ENCODE measurements at places on chromosomes 7 and 10.

GRCh38 chr10:88989824-88990383 is 694 bp upstream of the FAS start:
- DNase-seq: no peak

- no peak for DNase-seq
Measured at GRCh38 chr7:6386779-6387178, 61.0 kb downstream of the DAGLB start.

DNA sequence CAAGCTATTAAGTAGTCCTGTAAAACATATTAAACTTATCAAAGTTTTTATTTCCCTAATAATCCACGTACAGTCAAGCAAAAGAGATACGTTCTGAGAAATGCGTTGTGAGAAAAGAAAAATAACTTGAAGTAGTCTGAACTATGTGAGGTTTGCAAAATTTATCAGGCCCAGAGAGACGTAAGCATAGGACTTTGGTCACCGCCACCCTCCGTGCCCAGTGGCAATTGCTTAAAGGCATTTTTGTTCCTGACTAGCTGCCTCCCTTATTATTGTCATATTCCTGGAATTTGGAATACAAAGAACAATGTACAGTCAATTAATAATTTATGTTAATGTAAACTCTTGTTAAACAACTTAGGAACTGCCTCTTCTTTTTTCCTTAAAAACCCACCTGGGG is 22.8 kb downstream of the HIBADH start:
- DNase-seq: no peak

DNA sequence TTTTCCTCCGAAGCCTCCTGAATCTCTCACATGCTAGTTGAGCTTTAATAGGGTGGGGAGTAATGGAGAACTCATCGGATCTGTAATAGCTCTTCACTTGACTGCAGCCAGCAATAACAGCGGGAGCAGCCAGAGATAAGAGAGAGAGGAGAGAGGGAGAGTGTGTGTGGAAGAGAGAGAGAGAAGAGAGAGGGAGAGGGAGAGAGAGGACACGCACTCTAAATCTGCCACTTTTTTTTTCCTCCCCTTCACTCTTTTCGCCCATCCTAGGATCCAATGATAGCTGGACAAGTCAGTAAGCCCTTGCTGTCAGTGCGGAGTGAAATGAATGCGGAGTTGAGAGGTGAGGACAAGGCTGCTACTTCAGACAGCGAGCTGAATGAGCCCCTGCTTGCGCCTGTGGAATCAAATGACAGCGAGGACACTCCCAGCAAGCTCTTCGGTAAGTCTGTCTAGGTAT is 107.9 kb downstream of the POU6F2 start:
- DNase-seq: no peak

DNA sequence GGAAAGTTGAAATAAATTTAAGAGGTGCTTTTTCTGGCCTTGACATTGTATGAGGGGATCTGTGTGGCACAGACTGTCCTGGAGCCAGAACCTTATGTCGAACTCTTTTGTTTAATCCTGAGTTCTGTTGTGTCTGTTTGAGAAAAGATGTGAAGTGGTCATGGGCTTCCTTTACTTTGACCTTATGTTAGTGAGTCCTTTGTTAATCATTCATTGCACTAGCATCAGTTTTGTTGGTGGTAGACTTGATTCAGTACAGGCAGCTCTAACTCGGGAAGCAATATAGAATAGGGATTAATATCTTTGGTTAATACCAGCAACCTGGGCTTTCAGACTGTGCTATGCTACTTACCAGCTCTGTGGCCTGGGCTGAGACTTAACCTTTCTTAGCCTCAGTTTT is 123.9 kb upstream of the FZD1 start:
- DNase-seq: no peak

DNA sequence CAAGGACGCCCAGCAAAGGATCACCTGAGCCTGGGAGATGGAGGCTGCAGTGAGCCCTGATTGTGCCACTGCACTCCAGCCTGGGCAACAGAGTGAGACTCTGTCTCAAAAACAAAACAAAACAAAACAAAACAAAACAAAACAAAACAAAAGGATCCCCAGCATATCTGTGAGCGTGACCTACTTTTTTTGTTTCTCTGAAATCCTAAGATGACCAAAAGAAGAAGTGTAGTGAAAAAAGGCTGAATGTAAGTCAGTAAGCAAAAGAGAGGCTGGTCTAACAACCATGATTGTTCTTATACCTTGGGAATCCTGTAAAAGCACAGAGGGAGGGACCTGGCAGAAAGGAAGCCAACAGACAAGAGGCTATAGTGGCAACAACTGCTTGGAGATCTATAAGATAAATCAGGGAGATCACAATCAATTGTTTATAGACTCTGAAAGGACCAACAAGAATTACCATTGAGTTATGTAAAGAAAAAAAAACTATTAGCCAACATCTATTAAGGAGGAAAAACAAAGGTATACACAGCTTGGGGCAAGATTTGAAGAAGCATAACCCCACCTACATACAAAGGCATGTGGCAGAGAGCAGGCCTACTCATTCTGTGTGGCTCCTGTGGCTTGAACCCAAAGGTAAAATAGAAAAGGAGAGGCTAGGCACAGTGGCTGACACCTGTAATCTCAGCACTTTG is 255.2 kb upstream of the KLF14 start:
- no peak for DNase-seq

GRCh38 chr7:18610331-18610948 is 114.9 kb downstream of the HDAC9 start:
- DNase-seq: no peak

- no peak for DNase-seq
Measured at GRCh38 chr10:103811463-103811862, 43.9 kb downstream of the SH3PXD2A start.

DNA sequence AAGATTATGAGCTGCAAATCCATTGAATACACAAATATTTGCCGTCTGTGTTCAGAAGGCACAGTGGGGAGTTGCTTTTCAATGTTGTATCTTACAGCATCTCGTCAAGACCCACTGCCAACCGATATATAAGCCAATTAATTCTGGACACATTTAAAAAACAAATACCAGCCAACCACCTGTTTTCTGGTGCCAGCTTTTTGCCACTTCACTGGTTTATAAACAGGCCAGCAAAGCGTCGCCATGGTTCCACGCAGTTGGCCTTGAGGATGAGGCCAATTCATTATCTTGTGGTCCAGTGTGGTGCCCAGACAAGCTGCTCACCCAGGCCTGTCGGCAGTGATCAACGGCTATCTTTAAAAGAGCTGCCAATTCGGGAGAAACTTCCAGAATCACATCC is 321.0 kb downstream of the TCERG1L start:
- no peak for DNase-seq

DNA sequence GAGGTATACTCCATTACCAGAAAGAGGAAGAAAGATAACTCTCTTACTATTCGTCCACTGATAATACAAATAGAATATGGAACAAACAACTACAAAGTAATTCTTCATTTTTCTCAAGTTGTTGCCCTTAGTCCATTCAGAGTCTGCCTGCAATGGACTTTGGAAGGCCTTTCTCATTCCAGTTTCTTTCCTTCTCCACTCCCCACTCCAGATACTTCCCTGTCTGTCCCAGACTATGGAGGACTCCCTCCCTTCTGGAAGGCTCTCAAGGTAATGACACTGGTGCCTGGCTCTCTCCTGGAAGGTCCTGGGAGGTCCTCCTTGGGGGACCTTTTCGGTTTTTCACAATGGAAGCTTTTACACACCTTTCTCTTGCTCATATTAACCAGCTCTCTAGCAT is 167.8 kb downstream of the SDHAF3 start:
- DNase-seq: no peak

DNA sequence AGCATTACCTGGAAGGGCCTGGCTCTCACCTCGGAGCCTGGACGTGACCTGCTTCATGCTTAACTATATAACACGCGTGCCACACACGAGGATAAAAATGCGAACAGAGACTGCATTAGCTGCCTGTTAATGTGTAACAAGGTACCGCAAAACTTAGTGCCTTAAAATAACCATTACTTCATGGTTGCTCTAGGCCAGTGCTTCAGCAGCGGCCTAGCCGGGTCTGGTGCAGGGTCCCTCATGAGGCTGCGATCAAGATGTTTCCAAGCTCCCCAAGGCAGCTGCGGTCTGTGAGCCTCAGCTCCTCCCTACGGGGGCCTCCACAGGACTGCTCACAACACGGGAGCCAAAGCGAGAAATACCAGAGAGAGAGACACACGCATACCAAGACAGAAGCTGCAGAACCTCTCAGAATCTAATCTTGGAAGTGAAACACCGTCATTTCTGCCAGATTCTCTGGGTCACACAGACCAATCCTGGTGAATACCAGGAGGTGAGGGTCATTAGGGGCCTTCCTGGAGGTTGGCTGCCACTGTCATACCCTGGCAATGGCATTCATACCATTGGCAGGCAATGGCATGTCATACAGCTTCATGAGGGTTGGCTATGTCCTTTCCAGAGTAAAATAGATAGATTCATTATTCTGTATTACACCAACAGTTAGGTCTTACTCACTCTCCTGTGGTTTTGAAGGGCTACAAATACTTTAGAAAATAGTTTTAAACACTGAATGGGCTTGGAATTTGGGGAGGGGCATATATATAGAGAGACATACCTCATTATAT is 94.5 kb downstream of the HIPK2 start:
- no peak for DNase-seq

DNA sequence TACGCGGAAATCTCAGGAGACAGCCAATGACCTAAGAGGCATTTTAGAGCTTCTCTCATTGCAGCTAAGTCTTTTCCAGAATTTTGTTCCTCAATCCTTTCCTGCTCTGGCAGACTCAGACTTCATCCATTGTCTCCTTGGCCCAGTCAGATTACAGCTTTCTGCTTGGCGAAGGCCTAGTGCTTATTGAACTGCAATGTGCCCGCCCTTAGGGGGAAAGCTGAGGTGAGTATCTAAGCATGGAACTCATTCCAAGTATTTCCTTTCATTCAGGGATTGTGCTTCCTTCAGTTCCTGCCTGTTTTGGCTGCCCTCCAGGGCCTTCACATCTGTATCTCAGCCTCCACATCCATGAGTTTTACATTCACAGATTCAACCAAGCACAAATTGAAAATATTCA is 37.5 kb downstream of the PRLHR start:
- DNase-seq: no peak

- no peak for DNase-seq
Measured at GRCh38 chr10:35208536-35208935, 81.9 kb downstream of the CREM start.

DNA sequence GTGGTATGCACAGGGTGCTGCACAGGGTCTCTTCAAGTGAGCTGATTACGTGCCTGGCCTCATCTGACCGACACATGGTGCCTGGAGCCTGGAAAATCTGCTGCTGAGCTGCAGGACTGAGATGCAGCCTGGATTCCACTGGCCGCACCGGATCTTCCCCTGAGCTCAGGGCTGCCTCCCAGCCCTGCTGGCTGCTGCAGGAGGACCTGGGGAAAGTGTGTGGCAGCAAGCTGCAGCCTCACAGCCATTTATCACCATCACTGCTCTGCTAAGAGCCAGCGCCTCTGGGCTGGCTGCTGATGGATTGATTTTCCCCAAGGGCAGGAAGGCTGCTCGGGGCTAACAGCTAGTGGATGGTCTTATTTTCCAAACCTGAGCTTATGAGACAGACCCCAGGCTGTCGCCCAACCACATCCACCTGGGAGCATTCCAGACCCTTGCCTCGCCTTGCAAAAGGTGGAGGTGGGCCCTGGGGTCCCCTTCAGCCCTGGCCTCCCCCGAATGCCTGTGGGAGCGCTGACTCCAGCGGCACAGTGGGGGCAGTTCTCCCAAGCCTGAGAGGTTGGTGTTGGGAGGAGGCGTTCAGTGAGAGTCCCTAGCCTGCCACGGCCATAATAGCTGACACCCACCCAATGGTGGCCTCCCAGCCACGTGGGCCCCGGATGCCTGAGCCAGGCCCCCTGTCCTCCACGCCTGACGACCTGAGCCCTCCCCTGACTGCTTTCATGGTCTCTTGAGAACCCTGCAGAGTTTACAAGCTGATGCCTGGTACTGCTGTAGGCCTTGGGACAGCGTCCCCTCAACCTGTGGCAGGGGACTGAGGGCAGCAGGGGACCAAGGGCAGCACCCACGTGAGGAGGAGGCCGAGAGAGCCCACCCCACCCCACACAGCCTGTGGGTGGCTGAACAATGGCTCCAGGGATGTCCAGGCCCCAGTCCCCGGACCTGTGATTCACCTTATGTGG is 38.2 kb downstream of the STK32C start:
- DNase-seq: no peak

DNA sequence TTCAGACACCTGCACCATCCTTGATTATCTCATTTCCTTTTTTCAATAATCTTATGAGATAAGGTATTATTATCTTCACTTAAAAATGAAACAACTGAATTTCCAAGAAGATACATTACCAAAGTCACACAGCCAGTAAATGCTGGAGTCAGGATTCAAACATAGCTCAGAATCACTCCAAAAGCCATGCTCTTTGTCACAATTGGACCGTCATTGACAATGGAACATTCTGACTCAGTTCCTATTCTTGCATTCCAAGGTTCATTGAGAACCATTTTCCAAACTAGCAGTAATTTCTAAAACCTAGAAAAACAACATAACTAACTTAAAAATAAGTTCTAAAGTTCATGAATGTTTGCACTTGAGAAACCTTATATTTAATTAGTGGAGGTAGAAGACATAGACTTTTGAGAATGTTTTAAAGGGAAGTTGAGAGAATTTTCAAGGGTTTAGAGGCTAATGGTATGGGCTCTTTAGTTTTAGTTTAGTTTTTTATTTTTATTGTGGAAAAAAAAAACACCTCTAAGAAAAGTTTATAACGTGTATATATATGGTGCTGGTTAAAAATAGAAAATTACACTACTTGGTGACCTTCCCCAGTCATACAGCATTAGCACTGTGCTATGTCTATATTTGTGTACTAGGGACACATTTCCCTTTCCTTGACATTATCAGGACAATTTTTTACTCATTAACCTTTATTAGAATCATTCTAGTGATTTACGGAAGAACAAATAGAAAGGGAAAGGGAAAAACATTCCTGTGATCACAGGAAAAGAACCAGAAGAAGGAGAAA is 30.9 kb downstream of the LGI1 start:
- DNase-seq: no peak

DNA sequence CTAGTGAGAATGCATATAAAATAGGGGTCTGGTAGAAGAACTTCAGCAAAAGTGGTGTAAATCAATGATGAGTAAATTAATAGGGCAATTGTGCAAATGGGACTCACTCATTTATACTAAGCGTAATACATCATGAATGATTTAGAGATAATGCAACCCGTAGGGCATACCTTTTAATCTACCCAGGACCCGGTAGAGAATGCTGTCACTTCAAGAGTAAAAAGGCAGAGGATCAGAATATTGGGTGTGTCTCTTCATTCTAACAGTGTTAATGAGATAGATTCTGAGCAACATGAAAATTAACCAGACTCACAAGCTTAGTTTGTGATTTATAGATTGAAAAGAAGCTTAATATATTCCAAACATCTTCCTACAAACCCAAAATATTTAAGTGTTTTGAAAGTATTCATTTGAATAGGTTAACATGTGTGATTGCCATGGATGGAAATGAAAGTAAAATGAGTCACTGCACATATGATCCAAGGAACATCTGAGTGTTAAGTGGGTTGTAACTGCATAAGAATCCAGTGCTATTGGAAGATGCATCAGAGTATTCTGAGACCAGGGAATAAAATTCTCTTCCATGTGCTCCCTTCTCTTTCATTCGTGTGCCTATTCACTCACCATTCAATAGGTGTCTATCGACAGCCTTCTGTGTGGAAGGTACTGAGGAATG is 690.6 kb downstream of the AUTS2 start:
- no peak for DNase-seq
